ENCODE measurements at places on chromosomes 11 and 22.

DNA sequence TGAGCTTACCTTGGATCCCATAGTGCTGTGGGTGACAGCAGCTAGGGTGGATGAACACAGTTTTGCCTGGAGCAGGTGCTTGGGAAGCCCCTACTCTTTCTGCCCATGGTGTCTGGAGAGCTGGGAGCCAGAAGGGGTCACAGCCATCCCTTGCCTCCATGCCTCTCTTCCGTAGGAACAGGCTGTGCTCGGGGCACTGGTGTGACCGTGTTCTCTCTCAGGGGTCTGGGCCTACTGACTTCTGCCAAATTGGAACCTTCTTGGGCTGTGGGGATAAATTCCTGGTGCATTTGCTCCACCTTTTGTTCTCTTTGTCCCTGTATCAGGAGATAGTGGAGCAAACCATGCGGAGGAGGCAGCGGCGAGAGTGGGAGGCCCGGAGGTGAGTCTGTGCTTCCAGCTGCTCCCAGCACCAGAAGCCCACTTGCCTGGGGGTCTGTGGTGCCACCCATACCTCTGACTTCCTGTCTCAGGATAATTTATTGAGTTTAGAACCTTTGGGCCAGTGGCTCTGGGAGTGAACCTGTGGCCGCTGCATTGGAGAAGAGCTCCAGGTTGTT is 14.4 kb downstream of the CDC45 start:
- no peak for DNase-seq

- DNase-seq = no peak
Observed at GRCh38 chr22:48858121-48858520, 969.6 kb downstream of the BRD1 start.

DNA sequence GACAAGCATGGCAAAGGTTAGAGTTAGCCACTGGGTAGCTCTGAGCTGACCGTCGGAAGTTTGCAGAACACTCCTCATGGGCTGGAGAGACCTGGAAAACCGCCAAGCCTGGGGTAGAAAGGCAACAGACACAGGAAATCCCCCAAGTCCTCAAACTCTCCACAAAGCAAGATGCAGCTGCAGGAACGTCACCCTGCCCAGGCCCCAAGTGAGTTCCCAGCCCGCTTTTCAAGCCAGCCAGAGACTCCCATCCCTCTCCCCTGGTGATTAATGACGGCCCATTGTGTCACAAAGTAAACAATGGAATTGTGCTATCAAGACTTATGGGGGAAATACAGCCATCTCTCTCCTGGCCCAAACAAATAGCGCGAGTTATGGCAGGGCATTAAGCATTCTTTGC is 633.0 kb downstream of the TBC1D22A start:
- no peak for DNase-seq

DNA sequence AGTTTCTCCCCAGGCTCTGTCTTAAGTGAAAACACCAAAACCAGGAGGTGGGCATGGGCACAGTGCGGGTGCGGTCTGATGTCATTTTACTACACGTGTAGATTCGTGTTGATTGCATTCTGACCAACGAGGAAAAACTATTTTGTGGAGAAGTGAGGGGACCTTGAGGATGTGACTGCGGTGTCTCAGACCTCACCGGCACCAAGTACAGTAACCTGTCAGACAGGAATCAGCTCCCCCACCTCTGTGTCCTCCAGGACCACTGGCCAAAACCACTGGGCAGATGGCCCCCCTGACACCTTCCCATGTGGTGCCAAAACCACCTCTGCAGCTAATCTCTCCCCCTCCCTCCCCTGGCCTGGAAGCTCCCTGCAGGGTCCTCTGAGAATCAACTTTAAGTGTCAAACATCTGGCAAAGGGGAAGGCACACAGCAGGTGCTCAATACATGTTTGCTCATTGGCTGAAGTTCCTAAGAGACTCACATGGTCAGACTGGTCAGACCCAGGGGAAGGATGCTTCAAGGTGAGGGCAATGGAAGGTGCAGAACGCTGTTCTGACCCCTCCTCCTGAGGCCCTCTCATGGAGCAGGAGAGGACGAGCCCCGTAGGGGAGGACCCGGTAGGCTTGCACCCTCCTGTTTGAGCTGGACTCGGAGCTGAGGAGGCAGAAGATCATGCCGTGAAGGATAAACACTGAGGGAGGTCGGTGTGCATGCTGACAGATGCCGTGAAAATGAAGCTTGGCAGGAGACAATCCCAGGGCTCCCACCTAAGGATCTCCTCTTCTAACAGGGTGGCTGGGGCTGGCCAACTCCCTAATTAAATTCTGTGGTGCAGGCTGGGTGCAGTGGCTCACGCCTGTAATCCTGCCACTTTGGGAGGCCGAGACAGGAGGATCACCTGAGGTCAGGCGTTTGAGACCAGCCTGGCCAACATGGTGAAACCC is 129.9 kb downstream of the MPPED1 start:
- no peak for DNase-seq

All from stimulated activated CD8-positive, alpha-beta memory T cell treated with anti-CD3 and anti-CD28 coated beads, Interleukin-4, amount 100 ng/mL, for 4 hours (primary cell).